ENCODE measurements at places on chromosomes 1 and 21.

GRCh38 chr1:68147534-68148171 lies 84.7 kb downstream of the WLS start:
- DNase-seq: no peak

- no peak for DNase-seq
Measured at GRCh38 chr21:44887807-44888580, 14.5 kb upstream of the PTTG1IP start.

- no peak for DNase-seq
Measured at GRCh38 chr1:6907201-6907600, 121.9 kb downstream of the CAMTA1 start.

DNA sequence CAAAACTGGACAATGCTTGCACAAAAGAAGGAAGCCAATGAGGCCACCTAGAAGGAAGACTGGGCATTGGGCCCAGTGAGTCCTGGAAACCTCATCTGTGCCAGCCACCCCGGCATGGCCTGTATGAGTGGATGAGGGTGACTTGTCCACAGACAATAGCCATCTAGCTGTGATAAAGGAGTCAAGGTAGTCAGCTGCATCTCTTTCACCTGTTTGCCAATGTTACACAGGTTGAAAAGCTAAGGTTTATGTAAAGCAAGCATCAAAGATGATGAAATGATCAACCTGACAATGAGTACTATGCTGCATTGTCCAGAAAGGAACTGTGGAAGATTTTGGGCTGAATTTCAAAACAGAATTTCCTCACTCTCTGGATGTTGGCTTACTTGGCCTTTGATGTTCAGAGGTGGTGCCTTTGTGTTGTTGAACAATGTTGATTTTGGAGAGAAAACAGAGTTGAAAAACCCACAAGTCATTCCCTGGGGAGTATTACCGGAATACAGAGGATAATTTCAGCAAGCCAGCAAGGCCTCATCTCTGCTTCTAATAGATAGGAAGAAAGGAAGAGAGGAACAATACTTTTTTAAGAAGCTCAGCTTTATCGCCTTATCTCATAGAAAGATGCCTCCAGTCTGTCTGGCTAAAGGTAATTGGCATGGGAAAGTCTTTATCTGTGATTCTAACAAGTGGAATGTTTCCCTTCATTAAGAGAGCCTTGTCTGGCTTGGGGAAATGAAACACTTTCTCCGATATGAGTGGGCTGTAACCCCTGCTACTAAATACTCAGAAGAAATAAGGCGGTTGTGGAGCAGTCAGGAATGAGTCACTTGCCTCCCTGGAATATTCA lies 11.4 kb upstream of the SELE start:
- DNase-seq: no peak

GRCh38 chr1:226779561-226779960 lies 40.5 kb upstream of the ITPKB start:
- no peak for DNase-seq

GRCh38 chr1:47554901-47555300 lies 117.1 kb downstream of the FOXD2 start:
- peak; percentile 51 for DNase-seq

GRCh38 chr1:236185687-236186086 lies 43.3 kb downstream of the GPR137B start:
- no peak for DNase-seq

DNA sequence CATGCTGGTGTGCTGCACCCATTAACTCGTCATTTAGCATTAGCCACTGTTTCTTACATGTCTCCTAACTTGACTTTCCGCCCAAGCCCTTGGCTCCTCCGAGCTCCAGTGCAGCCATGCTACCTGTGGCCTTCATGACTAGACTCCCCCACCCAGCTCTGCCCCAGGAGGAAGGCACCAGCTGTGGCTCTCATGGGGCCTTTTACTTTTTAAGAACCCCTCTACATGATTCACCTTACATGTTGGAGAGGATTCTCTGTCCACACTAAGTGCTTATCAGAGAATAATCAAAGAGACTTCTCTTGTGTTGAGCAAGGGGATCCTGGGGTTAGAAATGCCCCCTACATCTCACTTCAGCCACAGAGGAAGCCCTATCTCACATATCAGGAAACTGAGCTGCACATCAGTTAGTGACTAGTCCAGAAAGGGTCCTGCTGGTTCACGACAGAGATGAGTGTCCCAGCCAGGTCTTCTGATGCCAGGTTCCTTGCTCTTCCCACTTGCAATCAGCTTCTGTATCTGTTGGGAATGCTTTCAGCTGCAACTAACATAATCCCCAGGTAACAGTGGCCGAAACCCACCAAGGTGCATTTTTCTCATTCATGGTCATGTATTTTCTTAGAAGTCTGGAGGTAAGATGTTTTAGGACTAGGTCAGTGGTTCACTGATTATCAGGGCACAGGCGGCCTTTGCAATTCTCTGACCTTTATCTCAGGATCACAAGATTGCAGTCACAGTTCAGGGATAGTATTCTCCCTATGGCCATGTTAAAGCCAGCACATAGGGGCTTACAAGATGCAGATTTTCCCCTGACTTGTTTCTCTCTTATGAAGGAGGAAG lies 45.9 kb downstream of the KLHDC7A start:
- DNase-seq: no peak

DNA sequence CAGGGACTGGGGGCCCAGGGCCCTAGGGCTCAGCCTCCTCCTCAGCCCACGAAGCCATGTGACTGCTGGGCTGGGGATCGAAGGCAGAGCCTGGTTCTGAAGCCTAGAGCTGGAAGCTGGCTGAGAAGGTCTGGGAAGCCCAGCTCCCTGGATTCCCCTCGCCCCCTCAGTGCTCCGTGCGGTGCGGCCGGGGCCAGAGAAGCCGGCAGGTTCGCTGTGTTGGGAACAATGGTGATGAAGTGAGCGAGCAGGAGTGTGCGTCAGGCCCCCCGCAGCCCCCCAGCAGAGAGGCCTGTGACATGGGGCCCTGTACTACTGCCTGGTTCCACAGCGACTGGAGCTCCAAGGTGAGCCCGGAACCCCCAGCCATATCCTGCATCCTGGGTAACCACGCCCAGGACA lies 9.1 kb downstream of the ADAMTSL4 start:
- DNase-seq: no peak

DNA sequence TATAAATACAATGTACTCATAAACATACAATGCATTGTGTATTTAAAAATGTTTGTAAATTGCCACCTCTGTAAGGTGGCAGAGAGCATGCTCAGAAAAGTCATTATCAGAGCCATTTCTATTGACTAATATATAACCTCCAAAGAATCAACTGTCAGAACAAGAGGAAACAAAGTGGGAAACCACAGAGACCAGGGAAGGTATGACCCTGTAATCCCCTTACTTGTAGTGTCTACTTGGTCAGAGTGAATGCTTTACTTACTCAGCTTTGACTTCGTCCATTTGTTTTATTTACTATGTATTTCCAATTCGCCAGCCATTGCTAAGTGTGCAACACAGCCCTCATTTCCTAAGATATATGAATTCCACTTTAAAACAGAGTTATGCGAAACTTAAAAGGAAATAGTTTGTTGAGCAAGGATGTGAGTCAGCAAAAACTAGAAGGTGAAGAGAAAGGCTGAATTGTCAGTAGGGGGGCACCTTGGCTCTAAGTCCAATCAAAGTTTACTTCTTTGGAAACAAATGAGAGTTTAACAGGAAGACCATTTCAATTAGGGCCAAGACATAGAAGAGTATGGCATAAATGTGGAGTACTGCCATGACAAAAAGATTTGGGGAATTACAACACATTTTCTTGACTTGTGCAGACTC lies 671.7 kb upstream of the PTBP2 start:
- no peak for DNase-seq

DNA sequence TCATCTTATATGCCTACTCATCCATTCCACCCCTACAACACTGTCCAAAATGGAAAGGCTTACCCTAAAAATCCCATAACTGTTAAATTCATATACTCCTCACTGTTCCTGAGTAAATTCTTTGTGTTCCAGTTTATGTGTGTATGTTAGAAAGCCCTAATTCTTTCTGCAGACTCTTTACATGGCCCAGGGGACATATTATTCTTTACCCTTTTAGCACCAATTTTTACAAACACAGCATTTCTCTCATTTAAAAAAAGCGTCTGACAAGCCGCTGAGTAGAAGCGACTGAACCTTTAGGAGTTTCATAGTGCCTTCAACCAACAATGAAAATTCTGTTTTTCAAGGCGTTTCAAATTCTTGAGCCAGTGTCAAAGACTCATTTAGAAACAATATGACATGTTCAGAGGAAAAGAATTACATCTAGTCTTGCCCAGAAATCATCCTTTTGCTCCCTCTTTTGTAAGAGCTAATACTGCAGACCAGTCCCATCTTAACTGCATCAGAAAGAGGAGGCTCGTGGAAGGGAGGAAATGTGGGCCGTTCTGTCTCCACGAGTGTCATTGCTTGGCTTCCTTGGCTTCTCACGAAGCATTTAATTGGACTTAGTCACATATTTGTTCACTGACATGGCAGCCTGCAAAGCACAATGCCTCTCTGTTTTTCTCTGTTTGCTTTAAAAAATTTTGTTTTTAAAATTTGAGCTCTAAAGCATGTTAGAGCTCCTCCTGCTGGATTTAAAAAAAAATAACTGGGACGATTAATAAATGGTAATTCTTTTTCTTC lies 21.3 kb upstream of the C1orf105 start:
- DNase-seq: peak; percentile 100

DNA sequence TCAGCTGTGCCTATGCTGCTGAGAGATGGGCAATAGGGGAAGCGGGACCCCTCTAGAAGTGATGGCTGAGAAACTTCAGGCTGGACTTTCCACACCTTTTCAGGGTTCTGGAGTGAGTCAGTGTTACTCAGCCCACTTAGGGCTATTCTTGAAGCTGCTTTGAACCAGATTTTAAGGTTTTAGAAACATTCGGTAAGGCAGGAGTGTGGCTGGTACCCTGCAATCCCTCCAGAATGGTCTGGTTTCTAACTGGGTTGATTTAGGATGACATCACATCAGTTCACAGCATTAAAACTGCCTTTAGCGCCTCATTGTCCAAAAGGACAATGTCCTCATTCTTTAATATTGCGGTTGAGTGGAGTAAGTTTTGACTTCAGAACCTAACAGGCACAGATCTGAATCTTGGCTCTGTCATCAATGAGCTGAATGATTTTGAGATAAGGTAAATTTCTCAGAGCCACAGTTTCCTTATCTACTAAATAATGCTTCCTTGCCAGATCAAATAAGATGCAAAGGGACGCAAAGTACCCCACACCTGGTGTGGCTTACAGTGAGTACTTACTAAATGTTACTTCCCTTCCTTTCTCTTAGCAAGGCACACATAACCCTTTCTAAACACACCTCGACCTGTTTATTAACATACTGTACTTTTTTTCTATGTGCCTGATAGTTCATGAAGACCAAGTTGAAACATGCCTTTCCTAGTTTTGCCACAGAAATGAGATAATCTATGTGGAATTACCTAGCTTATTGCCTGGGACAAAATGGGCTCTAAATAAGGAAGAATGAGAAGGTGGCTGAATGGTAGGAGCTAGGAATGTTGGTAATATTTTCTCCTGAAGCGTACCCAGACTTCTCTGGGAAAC lies 209.8 kb downstream of the ROR1 start:
- no peak for DNase-seq

- no peak for DNase-seq
Measured at GRCh38 chr1:160836561-160836960, 26.1 kb downstream of the CD244 start.

DNA sequence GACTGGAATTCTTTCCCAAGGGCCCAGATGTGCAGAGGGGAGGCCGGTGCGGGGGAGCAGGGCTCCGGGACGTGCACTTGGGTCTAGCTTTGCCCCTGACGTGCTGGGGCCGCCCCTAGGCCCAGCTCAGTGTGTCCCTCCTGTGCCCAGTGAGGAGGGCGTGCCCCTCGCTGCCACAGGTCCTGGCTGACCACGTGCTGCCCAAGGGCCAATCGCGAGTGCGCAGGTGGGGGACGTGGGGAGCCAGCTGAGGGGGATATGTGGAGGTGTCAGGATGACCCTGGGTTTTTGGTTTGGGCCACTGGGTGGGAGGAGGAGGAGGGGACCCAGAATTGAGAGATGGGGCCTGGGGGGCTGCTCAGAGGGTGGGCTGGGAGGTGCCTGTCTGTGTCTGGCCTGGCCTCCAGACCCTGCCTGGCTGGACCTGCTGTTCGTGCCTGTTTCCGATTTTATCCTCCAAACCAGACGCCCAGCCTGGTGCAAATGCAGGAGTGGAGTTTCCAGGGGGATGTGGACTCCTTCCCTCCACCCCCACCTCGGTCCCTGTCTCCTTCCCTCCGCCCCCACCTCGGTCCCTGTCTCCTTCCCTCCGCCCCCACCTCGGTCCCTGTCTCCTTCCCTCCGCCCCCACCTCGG lies 6.1 kb upstream of the RNF223 start:
- peak; percentile 64 for DNase-seq

GRCh38 chr1:37914719-37915475 lies 32.0 kb downstream of the INPP5B start:
- no peak for DNase-seq

- no peak for DNase-seq
Measured at GRCh38 chr1:22575532-22576149, 12.4 kb downstream of the EPHA8 start.

GRCh38 chr1:83747853-83748482 lies 251.0 kb downstream of the TTLL7 start:
- no peak for DNase-seq

DNA sequence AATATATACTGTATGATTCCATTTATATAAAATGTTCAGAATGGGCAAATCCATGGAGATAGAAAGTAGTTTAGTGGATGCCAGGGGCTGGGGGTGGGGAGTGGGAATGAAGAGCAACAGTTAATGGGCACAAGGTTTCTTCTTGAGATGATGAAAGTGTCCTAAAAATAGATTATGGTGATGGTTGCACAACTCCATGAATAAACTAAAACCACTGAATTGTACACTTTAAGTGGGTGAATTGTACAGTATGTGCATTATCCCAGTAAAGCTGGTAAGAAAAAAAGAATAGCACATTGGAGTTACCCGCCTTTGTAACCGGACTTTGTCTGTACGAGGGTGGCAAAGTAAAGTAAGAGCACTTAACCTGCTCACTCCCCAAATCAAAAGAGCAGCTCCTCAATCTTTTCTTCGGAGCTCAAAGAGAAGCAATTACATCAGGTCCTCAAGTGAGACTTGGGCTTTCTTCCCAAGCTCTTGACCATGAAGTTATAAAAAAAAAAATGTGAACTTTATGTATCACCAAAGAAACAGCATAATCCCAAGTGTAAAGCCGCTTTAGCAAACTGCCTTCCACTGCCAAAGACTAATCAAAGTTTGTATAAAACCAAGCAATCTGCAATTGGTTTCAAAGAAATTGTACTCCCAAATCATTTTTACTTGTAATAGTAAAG lies 32.1 kb downstream of the ALDH9A1 start:
- DNase-seq: peak; percentile 66

GRCh38 chr21:45590246-45590725 lies 48.0 kb upstream of the SLC19A1 start:
- peak; percentile 42 for DNase-seq

- no peak for DNase-seq
Measured at GRCh38 chr1:44422161-44422560, 17.1 kb downstream of the RNF220 start.
